Activated CD4-positive, alpha-beta T cell treated with anti-CD3 and anti-CD28 coated beads for 4 hours (primary cell): ENCODE measurements at places on chromosomes 4 and X.

DNA sequence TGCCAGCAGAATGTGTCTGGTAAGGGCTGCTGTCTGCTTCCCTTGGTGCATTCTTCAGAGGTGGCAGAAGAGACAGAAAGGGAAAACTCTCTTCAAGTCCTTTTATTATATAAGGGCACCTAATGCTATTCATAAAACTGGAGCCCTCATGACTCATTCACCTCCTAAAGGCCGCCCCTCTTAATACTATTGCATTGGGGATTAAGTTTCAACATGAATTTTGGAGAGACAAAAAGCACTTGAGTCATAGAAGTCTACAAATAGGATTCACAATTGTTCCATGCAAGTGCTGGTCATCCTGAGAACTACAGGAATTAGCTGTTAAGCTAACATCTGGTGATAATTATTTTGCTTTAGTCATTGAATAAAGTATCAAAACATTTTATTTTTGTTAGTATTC lies 349.5 kb downstream of the HS3ST1 start:
- no peak for DNase-seq

DNA sequence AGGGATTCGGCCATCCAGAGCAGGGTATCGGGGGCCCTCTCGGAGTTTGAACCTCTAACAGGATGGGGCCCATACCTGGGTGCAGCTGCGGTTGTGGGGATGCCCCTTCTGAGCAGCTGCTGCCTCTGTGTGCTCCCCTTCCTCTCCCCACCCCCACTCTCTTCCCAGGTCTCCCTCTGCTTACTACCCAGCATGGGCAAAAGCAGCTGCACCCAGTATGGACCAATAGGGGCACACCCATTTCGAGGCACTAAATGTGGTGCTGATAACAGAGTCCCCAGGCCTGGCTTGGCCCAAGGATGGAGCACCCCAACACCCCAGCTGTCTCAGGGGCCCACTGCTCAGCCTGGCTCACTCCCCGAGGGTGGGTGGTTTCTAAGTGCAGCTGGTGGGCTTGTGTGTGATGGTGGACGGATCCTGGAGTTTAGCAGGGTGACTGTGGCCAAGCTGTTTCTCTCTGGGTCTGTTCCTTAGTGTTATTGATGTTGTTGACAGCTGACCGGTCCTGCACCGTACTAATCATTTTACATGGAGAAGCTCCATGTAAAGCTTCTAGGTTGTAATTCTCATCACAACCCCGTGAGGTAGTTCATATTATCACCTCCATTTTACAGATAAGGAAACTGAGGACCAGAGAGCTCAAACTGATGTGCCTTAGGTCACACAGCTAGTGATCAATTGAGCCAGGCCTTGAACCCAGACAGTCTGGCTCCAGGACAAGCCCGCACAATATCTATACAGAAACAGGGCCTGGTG lies 13.1 kb upstream of the KIAA0232 start:
- DNase-seq, result no peak

DNA sequence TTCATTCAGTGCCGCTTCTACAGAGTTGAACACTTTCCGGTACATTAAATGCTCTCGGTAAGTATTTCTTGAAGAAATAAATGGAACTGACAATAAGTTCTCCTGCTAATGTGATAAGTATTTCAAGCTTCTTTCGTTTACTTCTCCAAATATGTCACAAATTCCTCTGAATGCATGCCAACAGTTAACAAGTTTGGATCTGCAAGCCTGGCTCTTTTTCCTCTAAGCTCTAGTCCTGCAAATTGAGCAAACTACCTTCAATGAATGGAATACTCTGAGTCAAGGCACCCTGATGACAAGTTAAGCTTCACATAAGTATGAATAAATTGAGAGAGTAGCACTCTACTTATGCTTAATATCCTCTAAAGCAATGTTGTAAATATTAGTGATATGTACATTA lies 403.6 kb downstream of the PDGFC start:
- DNase-seq, result no peak

DNA sequence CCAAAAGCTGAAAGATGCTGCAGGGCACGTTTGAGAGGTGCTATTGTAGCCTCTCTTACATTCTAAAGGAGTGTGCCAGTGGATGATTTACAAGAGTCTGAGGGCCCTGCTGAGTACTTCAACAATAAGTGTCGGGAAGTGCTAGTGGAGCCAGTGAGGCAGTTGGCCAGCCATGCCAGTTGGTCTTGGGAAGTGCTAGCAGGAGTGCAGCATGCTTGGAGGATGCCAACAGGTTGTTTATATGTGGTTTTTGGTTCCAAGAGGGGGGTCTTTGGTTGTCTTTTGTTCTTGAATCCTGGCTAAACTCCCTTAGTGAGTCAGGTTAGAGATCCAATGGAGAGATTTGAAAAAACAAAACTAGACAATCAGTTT lies 335.3 kb downstream of the PABPC4L start:
- DNase-seq, result no peak

DNA sequence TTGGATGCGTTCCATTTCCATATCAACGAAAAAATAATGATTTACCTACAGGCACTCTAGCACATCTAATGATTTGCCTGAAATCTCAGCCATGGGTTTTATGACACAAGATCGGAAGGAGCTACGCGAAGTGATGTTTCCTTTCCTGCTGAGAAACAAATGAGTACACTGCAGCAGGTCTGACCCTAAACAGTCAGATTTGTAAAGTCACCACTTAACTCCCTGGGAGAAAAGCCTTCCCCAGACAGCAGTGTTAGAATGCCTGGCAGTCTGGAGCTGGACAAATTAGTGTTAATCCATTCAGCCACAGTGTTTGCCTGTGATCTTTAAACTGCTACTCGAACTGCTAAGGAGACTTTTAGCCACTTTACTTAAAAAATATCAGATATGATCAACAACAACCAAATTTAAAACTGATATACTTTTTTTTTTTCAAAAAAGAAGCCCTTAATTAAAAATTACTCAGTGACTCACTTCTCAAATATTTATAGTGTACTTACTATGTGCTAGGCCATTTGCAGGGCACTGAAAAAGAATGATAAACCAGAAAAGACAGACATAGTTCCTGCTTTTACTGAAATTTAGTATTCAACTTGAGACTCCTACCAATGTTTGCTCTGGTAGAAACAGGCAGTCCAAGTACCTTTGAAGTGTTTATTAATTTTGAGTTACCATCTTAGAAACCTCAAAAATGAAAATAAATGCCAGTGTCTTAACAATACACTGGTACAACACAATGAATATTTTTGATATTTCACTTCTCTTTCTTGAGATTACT lies 104.5 kb downstream of the SHISA3 start:
- no peak for DNase-seq

DNA sequence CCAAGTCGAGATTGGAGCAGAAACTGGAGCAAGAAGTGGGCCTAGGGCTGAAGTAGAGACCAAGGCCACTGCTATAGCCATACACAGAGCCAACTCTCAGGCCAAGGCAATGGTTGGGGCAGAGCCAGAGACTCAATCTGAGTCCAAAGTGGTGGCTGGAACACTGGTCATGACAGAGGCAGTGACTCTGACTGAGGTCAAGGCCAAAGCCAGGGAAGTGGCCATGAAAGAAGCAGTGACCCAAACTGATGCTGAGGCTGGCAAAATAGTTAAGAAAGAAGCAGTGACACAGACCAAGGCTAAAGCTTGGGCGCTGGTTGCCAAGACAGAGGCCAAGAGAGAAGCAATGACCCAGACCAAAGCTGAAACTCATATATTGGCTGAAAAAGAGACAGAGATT lies 3.5 kb downstream of the ARMCX4 start:
- DNase-seq, result no peak

DNA sequence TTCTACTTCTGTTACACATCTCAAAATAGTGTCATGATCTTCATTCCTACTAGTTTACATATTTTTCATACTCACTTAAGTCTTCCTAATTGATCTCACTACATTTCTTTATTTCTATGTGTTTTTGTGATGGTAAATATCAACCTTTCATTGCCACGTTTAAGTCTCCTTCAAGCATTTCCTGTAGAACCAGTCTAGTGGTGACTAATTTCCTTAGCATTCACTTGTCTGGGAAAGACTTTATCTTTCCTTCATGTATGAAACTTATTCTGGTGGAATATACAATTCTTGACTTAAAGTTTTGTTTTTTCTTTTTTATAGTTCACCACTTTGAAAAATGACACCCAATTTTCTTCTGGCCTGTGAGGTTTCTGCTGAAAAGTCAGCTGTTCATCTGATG lies 181.4 kb upstream of the NEIL3 start:
- no peak for DNase-seq

DNA sequence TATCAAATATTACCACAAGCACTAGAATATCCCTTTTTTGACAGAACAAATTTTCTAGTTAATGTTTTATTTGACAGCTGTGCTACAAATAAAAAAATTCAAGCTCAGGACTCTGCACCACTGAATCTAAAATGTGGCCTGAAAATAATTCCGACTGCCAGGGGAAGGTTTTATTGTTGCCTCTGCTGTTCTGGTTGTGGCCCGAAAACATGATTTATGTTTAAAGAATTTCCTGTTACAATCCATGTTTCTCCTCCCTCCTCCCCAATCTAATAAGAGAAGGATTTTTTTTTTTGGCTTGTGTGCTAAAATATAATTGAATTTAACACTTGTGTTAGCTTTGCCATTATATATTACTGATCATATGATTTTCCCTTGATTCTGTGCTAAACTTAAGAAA lies 227.8 kb downstream of the DCLK2 start:
- no peak for DNase-seq

GRCh38 chr4:185207466-185207865 lies 1.9 kb upstream of the SNX25 start:
- DNase-seq, result no peak

- no peak for DNase-seq
These were observed 25.3 kb upstream of the CYBB start for GRCh38 chrX:37754516-37754915.

DNA sequence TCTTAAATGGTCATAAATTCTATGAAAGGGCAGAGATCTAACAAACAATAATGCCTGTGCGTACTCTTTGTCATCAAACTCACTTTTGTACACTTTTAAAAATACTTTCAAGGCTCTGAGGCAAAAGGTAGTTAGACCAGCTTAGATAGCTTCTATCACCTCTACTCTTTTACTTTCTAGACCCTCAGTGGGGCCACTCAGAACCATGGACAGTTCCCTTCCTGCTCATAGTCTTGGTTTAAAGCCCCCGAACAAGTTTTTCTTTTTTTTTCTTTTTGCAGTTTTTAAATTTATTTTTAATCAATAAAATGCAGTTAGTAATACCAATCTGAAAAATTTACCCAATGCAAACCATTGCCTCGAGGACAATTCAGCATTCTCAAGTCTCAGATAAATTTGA lies 460.5 kb upstream of the CNKSR2 start:
- DNase-seq, result no peak

DNA sequence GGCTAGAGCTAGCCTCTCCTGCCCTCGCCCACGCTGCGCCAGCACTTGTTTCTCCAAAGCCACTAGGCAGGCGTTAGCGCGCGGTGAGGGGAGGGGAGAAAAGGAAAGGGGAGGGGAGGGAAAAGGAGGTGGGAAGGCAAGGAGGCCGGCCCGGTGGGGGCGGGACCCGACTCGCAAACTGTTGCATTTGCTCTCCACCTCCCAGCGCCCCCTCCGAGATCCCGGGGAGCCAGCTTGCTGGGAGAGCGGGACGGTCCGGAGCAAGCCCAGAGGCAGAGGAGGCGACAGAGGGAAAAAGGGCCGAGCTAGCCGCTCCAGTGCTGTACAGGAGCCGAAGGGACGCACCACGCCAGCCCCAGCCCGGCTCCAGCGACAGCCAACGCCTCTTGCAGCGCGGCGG lies at the start of gene AR:
TSS of gene AR (plus strand) at position 204 of the 400 bp plus-strand sequence. CDS start 1,126 bp downstream, outside the sequence.
- DNase-seq, result no peak

DNA sequence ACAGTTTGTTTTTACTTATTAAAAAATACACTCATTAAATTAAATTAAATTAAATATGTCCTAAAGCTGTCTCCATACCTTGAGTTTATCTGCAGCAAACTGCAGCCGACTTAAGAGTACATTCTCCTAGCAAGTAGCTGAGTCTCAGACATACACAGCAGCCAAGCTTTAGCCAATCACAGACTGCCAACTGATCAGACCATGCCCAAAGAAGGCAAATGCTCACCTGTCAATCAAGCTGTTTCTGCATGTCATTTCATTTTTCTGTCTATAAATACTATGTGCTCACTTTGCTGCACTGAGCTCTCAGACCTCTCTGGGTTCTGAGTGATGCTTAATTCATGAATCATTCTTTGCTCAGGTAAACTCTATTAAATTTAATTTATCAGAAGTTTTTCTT lies 280.9 kb upstream of the EPHA5 start:
- no peak for DNase-seq

GRCh38 chr4:83107631-83108030 lies 6.9 kb downstream of the PLAC8 start:
- DNase-seq, result peak; percentile 34

DNA sequence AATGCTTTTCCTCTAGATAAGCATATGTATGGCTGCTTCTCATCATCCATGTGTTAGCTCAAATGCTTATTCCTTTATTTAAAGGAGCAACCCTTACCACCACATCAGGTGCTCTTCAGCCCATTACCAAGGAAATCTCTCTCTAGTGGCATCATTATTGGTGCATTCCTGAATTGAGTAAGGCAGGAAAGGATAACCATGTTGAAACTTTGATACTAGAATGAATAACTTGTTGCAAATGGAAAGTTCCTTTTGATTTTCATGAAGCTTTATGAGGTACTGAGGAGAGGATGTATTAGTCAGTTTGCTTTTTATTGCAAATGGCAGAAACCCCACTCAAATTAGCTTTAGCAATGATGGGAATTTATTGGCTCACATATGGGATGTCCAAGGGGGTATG lies 212.3 kb upstream of the FGF13 start:
- no peak for DNase-seq

DNA sequence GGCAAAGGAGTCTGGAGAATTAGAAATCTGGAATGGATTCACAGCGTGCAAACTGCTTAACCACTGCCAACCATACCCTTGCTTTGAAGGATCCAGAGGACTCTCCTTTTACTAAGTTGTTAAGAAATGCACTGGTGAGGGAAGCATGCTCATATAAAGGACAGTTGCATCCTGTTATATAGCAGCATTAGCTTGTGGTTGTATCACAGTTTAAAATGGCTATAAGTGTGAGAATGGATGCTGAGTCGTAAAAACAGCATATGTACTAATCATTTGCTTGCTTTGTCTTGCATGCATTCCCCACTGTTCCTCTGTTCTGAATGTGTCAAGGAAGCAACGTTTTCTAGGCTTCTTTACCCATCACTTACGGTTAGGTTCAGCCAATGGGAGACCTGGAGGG lies 101.1 kb downstream of the CXCL13 start:
- DNase-seq, result no peak

DNA sequence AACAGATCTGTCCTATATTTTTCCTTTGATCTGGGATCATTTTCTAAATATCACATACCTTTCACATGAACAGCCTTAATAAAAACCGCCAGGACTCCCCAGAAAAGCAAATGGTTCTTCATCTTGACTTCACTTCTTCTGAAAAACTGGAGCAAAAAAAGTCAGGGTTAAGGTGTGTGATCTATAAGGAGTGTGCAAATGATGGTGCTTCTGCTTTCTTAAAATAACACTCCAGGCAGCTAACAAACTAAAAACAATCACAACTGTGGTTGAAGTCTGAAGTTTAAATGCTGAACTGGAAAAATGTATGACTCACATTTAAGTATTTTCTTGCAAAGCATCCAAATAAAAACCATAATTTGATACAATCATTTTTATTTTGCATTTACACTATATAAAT lies at the start of gene JCHAIN:
TSS of gene JCHAIN (minus strand) at position 140 of the 400 bp plus-strand sequence. CDS start at position 122, 18 bp downstream.
- DNase-seq, result no peak
